Activated naive CD4-positive, alpha-beta T cell treated with anti-CD3 and anti-CD28 coated beads for 36 hours (primary cell): ENCODE measurements at places on chromosomes 1 and 21. TPM values are rescaled to one million over a fixed set of nuclear protein-coding genes. Genes with fewer than 3 reads are reported as not detected.

GRCh38 chr1:170290276-170290675 is 144.5 kb downstream of the NTMT2 start:
- no peak for DNase-seq

- DNase-seq = no peak
Observed at GRCh38 chr1:64936956-64937355, 29.4 kb downstream of the JAK1 start.

DNA sequence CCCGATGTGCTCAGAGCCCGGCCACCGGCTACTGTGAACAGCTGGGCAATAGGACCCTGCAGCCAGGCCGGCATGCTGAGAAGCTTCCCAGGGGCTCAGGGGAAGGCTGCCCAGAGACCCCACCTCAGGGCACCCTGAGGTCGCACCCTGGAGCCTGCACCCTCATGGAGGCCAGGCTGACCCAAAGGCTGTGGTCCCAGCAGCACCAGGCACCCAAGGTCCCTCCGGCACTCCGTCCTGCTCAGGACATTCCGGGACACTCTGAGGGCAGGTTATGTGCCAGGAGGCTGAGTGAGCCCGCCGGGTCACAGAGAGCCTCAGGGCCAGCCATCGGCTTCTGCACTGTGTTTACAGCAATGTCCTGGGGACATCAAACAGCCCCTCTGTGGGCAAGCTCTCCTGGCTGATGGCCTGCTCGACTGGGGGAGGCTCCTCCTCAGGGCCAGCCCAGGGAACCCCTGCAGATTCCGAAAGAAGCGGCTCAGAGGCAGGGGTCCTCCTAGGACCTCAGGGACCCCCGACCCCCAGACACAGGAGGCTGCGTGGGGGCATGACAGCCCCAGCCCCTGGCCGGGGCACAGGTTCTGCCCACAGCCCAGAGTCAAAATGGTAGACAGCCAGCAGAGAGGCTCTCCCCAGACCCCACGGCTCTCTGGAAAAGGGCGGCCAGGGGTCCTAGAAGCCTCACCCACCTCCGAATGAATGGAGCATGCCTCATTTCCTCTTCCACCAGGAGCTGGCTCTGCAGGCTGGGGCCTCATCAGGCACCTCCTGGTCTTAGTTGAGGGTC is 8.2 kb downstream of the SLC19A1 start:
- no peak for DNase-seq

Gene AGO3
- total RNA-seq = 25.1 TPM

DNA sequence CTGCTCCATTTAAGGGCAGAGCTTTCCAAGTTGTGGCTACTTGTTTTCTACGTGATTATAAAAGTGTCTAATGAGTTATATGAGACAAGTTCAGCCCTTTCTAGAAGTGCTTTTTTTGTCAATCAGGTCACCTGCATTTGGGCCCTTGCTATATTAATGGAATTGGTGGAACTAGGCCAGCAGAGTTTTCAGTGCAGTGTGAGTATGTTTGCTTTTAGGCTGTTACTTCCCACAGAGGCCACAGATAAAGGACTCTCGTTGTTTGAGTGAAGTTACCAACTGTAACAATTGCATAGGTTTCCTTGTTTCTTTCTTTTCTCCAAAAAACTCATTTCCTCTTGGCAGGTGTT is 10.9 kb downstream of the SMAP2 start:
- no peak for DNase-seq

Gene DAB1
- total RNA-seq = not detected

- DNase-seq = no peak
Observed at GRCh38 chr1:180412583-180412982, 89.8 kb downstream of the ACBD6 start.

DNA sequence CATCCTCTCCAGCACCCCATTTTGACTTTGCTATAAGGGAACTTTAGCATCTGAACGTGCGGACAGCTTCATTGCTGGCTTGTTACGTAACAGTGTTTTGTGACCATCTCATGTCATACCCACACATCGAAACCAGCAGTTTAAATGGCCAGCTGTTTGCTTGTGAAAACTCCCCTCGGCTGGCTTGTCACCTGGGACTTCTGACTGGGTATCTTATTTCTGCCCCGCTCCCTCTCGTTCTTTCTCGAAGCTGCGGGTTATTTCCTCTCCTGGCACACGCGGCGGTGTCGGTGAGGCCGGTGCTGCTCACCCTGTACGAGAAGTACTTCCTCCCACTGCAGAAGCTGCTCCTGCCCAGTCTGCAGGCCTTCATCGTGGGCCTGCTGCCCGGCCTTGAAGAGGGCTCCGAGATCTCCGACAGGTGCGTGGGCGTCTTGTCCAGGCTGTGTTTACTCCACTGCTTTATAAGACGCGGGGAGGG is 43.5 kb downstream of the DOP1B start:
- DNase-seq = no peak

GRCh38 chr1:186212568-186213224 is 162.4 kb downstream of the TPR start:
- peak; percentile 45 for DNase-seq

- no peak for DNase-seq
Observed at GRCh38 chr1:23111600-23112535, 56.8 kb downstream of the LUZP1 start.

- no peak for DNase-seq
Observed at GRCh38 chr1:97947695-97948094, 26.9 kb upstream of the DPYD start.

GRCh38 chr1:145956361-145956760 is 1.5 kb downstream of the LIX1L start:
- DNase-seq = no peak

GRCh38 chr1:115210302-115210711 is 121.0 kb upstream of the TSPAN2 start:
- no peak for DNase-seq

- no peak for DNase-seq
Observed at GRCh38 chr21:38013741-38014140, 97.5 kb upstream of the KCNJ6 start.

DNA sequence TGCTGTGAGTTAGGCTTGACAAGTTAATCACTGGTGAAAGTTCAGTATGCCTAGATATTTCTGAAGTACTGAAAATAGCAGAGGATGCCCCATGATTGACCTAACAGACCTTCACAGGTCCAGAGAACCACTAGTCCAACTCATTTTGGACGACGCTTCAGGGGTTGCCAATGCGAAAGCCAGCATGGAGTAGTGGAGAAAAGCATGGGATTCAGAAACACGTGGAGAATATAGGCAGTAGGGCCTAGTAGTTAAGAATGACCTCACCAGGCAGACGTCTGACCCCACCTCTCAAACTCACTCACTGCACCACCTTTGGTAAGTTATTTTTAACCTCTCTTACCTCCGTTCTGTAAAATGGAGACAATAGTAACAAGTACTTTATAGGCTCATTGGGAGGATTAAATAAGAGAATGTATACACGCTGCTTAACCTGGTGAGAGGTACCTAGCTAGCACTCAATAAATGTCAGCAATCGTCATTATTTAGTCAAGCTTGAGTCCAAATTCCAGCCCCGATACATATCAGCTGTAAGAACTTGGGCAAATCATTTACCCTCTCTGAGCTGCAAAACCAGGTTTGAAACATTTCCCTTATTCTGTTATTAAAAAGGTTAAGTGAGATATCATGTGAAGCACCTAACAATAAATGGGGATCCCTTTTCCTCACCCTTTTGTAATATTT is 13.2 kb downstream of the PLPP3 start:
- no peak for DNase-seq

DNA sequence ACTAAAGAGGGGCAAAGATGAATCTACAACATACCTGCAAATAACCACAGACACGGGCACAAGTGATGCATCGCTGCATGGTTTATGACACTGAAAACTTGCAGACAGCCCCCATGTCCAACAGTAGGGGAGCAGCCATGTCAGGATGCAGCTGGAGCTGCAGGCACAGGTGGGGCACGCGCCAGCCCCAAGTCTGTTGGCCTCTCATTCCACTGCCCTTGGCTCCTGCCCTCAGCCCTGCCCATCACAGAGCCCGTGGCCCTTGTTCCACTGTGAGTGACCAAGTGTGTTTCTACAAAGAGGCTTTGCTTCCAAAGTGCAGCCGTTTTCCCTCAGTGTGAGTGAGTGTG is 3.2 kb upstream of the PADI4 start:
- no peak for DNase-seq

DNA sequence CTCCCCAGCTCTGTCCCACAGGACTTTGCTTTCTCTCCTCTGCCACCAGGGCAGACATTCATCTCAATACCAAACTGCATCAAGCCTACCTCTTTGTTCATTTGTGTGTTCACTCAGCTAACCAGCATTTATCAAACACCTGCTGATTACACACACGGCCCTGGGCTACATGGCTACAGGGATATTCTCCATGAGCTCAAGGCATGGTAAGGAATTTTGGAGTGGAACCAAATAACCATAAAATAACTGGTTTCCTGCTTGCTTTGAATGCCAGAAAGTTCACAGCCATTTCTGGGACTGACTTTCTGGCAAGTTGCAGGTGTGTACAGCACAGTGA is 54.6 kb downstream of the LDLRAD2 start:
- no peak for DNase-seq

GRCh38 chr1:55070293-55071164 is 31.2 kb downstream of the PCSK9 start:
- no peak for DNase-seq
